ENCODE measurements at places on chromosomes 2 and 18. TPM values are rescaled to one million over a fixed set of nuclear protein-coding genes. Genes with fewer than 3 reads are reported as not detected.
A peak's percentile ranks its signal among the peaks of the same experiment; 100 is the strongest.

DNA sequence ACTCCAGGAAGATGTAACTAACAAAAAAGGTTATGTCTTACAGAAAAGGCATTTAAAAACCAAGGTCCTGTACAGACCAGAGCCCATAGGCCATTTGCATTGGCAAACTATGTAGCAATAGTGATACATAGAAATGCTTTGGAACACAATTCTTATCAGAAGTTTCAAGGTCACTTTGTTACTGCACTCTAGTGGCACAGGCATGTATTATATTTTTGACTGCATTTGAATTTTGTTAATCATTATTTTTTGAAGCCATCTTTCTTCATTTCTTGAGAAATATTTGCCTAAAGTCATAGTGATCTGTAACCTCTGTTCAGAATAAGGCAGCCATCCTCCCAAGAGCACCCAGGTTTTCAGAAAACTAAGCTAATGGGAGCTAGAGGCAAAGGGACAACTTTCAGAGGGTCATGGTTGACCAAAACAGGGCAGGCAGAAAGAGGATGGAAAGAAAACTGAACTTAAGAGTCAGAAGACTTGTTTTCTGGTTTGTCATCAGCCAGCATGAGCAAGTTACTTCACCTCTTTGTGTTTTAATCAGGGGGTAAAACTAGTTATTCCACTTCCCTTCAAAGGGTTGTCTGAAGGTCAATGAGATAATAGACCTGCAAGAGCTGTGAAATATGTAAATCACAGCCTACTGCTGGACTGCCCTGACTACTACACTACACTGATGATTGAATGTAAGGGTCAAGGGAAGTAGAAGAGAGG lies 41.5 kb downstream of the SLC38A11 start:
- DNase-seq, result peak; percentile 44

- no peak for DNase-seq
Observed at GRCh38 chr2:173221937-173222594, 132.6 kb upstream of the CDCA7 start.

DNA sequence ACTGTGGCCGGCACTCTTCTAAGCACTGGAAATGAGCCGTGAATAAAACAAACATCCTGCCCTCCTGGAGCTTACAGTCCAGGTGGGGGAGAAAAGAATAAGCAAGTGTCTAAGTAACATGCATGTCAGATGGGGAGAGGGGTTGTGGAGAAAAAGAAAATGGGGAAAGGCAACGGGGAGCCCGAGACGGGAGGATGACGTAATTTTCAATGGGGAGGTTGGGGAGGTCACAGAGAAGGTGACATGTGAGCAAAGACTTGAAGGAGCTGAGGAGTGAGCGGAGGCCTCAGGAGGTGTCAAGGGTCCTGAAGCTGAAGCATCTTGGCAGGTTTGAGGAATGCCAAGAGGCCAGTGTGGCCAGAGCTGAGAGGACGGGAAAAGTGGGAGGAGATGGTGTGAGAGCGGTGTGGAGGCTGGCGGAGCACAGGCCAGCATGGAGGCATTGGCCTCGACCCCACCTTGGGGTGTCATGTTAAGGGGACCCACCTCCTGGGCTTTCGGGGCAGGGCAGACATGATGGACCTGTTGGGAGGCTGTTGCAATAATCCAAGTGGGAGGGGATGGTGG lies 15.0 kb upstream of the NTSR2 start:
- no peak for DNase-seq

GRCh38 chr2:27158468-27158867 lies 9.7 kb downstream of the TCF23 start:
- DNase-seq, result no peak

Gene COBLL1
- 13.4 TPM for total RNA-seq

GRCh38 chr18:31269566-31269965 lies 48.4 kb upstream of the DSG1 start:
- no peak for DNase-seq

Data from fibroblast of villous mesenchyme (primary cell).